Activated CD8-positive, alpha-beta memory T cell treated with anti-CD3 and anti-CD28 coated beads for 4 hours (primary cell): ENCODE measurements at places on chromosomes 3 and 15.

DNA sequence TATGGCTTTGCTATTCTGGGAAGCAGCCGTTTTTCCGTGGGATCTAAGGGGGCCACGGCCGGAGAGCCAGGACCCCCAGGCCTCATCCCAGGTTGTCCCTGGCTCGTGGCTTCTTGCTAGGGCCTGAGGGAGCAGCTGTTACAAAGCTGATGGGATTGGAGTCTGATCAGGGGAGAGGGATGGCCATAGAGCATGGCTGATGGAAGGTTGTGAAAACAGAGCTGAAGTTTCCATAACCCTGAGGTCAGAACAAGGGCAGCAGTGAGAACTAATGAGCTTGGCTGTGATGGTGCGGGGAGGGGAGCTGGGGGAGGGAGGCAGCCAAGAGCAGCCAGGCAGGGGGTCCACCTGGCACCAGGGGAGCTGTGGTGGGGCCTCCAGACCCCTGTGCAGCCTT lies 63.0 kb downstream of the LINGO1 start:
- no peak for DNase-seq

GRCh38 chr15:88018869-88019641 lies 237.5 kb downstream of the NTRK3 start:
- DNase-seq = no peak

GRCh38 chr15:61764981-61765380 lies 295.3 kb downstream of the VPS13C start:
- DNase-seq = no peak

DNA sequence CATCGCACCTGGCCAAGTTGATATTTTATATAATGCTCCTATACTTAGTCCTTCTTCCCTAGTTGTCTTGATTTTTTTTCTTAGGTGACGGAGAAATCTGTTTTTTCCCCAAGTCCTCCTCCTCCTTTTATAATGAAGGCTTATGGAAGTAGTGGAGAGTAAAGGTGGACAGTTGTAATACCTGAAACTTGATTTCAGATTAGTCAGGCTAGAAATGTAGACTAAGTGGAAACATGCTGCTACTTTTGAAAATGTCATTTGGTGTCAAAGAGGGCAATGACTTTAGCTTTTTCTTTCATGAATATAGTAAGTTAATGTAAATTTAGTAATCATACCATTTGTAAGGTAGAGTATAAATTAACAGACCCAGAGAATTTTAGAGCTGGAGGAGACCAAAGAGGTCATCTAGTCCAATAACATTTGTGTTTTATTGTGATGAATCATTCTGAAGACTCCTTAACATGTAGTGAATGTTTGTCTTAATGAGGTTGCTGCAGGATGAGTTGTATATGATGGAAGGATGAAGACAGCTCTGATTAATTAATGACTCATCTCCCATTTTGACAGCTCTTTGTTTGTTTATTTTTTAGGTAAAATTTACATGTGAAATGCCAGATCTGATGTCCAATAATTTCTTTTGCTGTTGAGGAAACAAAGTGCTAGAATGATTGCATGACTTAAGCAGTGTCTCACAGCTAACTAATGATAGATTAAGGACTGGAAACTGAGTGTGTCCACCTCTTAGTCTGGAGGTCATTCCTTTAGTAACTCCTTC lies 8.7 kb downstream of the CTDSPL2 start:
- no peak for DNase-seq

DNA sequence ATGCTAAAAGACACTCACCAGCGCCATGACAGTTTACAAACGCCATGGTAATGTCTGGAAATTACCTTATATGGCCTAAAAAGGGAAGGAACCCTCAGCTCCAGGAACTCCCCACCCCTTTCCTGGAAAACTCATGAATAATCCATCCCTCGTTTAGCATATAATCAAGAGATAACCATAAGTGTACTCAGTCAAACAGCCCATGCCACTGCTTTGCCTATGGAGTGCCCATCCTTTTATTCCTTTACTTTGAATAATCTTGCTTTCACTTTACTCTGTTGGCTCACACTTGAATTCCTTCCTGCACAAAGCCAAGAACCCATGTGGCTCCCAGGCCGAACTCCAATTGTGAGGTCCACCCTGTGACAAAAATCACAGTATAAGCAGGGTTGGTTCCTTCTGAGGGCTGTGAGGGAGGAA lies 19.1 kb upstream of the FSTL1 start:
- no peak for DNase-seq

- no peak for DNase-seq
Observed at GRCh38 chr3:123723522-123724168, 138.8 kb upstream of the HACD2 start.

GRCh38 chr3:145893331-145893730 lies 267.7 kb downstream of the PLOD2 start:
- DNase-seq = no peak

DNA sequence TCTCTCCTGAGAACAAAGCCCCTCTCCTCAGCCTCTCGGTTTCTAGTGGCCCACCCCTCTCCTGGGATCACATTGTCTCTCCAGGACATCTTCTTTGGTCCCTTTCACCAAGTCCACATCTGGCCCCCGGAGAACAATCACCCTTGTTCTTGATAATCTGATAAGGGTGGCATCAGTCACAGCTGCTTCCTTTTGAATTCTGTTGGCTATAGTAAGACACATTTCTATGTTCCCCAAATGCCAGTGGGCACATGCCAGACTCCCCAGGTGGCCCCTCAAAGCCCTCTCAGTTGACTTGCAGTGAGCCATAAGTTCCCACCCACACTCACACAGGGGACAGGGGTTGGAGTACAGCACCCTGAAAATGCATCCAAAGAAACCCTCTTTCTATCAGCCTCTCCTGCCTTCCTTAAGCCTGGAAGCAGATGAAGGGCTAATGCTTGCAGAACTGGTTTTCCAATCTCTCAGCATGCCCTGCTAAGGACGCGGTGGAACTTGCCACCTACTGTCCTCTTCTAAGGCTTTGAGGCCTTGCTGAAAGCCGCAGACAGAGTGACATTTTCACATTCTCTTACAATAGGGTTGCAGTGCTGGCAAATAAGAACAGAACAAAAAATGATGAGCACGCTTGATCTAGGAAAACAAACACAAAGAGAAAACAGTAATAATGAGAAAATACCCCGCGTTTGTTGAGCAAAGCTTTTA lies 101.3 kb upstream of the SLCO3A1 start:
- no peak for DNase-seq

GRCh38 chr3:122913539-122914100 lies 113.9 kb downstream of the SEMA5B start:
- DNase-seq = no peak

GRCh38 chr3:30355622-30356021 lies 250.8 kb upstream of the TGFBR2 start:
- no peak for DNase-seq

DNA sequence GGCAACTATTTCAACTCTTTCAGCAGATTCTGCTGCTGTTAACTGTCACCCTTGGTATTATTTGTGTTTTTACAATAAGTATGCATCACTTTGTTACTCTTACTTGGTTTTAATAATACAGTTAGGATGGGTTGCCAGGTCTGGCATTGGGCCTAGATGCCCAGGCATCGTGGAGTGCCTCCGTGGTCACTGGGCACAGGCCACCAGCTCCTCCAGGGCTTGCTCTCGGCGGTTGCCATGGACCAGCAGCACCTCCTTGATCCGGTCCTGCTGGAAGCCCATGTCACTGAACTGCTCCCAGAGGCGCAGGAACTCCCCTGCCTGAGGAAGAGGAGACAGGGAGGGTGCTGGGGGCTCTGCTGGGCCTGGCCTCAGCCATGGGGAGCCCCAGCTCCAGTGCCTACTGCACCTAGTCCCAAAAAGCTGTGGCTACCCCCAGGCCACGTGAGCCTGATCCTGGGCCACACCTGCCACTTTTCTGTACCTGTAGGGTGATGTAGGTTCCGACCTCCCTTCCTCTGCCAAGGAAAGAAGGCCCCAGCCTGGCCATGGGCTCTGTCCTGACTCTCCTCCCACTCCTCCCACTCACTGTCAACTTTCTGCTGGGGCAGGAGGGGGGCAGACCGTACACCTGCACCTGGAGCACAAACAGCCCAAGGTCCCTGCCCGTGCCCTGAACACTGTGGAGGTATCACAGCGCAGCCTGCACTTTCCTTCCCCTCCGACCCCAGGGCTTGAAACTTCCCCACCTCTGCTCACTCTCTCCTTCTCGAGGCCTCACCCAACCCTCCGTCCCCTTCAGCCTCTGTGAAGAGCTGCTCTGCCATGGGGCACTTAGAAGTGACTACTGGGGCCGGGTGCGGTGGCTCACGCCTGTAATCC lies 16.6 kb downstream of the KBTBD13 start:
- no peak for DNase-seq

GRCh38 chr3:70861234-70861633 lies 548.8 kb upstream of the MDFIC2 start:
- no peak for DNase-seq

GRCh38 chr3:50642382-50642781 lies 25.4 kb downstream of the MAPKAPK3 start:
- no peak for DNase-seq

DNA sequence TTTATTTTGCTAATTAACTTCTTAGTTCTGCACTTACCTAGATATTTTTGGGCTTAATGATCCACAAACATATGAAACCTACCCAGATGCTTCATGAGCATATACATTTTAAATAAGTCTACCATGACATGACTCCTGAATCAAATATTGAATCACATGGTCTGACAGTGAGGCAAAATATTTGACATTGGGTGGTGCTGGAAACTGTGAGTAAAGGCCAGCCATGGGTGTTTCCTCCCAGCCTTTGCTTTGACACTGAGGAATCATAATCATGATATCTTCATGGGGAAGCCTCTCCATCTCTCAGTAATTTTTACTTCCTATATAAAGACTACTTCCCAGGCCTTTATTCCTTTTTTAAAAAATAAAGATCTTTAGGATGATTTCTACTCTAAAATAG lies 22.8 kb upstream of the SSR3 start:
- no peak for DNase-seq

DNA sequence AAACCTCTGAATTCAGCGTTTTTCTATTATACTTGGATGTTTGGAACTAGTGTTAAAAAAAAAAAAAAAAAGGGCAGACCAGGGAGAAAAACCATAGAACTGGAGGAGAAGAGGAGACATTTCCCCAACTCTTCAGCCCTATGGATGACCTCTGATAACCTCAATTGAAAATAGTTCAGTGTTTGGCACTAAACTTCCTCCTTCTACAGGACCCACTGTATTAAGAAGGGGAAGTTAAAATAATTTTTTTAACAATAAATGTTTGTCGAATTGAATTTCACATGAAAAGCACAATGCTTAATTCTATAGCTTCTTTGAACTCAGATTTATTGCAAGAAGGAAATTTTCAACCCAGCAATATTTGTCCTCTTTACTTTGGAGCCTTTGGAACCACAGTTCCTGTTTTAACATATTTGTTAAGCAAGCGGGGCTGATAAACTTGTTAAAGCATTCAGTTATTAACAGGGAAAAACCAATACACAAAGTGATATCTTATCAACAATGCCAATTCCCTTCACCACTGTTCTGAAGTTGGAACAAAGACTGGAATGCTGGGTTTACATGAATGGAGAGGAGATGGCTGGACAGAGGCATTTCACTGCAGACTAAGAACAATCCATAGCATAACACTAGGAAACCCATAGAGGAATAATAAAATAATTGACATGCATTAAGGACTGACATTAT lies 3.1 kb upstream of the A4GNT start:
- no peak for DNase-seq

DNA sequence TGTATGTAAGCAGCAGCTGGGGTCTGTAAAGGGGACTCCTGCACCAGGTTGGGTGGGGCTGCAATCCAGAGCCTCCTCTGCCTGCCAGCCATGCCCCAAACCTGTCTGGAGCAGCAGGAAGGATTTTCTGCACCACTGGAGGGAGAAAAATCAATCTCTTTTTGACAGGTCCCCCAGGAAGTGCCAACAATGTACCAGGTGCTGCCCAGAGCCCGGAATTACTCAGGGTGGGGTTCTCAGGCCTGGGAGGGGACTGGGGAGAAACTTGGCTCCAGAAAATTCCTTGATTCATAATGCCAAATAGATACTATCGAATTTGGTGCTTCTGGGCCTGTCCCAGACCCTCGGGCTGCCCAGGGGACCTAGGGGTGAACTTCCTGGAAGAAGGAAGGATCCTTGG lies 52.6 kb downstream of the WNT7A start:
- no peak for DNase-seq

- DNase-seq = no peak
Observed at GRCh38 chr3:158205994-158206393, 96.1 kb downstream of the RSRC1 start.

DNA sequence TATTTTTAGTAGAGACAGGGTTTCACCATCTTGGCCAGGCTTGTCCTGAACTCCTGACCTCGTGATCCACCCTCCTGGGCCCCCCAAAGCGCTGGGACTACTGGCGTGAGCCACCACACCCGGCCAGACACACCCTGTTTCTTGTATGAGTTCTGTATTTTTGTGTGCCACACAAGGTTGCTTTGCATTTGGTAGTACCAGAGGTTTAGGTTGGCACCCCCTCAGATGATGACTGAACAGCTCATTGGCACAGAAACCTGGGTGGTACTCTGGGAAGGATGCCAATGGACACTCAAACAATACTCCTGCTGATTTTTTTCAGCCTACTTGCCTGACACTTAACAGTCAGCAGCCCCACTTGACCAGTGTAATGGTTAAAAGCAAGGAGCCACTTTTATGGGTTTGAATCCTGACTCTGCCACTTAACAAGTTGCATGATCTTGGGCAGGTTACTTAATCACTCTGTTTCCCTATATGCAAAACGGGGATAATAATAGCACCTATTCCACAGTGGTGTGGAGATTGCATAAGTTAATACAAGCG lies 39.2 kb upstream of the BCL2A1 start:
- DNase-seq = no peak

DNA sequence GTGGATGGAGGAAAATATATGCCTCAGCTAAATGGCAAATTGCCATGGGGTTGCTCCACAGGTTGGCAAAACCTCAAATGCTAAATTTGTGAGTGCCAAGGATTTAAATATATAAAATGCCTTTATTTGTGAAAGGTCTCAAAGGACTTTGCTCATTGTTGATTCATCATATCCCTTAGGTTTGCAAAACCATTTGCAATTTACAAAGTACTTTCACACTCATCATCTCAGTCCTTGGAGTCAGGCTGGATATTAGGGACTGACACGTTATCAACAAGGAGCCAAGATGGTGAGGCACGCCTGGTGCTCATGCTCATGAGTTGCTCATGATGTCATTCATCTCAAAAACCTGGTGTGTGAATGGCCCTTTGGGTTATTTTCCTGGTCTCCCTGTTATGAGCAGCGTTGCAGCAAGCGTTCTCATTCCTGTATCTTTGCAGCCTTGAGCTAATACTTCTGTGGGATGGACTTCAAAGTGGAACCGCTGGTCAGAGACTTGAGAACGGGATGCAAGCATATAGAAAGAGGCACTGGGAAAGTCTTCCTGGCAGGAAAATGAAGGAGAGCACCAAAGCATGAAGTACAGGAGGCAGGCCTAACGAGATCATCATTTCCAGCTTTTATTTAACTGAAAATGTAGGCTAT lies 66.0 kb downstream of the MYO1E start:
- DNase-seq = no peak

DNA sequence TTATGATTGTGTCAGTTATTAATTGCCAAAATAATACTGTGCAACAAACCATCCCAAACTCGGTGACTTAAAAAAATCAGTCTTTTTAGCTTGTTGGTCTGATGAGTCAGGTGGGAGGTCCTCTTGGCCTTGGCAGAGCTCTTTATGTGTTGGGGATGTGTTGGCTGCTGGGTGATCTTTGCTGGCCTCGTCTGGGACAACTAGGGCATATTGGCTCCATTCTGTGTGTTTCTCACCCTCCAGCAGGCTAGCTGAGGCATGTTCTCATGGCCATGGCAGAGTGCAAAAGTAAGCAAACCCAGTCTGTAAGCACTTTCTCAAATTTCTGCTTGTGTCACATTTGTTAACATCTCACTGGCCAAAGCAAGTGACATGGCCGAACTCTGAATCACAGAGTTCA lies 251.6 kb downstream of the RPLP1 start:
- no peak for DNase-seq
